ENCODE measurements at places on chromosomes 5 and 9. TPM values are rescaled to one million over a fixed set of nuclear protein-coding genes. Genes with fewer than 3 reads are reported as not detected.

- no peak for DNase-seq
Observed at GRCh38 chr9:94300470-94301301, 27.8 kb downstream of the NUTM2F start.

- no peak for DNase-seq
Observed at GRCh38 chr5:180281706-180282105, 10.2 kb downstream of the MAPK9 start.

DNA sequence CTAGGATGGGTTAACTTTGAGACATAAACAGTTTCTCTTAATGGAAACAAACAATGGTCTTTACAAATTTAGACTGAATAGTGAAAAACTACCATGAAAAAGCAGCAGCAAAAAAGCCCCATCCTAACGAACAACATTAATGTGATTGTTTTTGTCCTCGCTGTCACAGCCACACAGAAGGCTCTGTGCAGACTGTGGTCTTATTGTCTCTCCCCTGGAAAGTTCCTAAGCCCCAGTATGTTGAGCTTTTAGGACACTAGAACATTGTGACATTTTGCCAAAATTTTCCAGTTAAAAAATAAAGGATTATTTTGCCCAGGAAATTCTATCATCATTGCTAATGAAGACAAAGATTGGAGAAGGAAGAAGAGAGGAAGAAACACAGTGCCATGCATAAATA is 12.6 kb upstream of the SOWAHA start:
- no peak for DNase-seq

DNA sequence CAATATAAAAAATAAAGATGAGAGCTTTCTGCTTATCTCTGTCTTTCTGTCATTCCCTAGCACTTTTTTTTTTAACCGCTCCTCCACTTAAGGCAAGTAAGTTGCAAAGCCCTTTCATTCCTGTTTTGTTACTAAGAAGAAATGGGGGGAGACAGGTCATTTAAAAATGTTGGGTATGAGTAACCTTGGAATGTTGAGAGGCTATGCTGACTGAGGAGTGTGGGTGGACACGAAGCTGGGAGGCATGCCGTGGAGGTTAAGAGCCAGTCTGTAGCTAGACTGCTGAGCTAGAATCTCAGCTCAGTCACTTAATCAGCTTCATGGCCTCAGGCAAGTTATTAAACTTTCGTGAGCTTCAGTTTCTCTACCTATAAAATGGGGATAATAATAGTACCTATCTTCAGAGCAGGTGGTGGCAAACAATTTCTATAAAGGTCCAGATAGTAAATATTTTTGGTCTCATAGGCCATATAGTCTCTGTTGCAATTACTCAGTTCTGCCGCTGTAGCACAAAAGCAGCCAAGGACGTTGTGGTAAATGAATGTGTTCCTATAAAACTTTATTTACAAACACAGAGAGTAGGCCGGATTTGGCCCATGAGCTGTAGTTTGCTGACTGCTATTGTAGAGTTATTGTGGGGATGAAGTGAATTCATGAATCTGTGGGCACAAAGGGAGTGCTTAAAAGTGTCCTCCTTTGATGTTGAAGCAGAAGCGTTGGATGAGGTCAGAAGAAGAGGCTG is 220.0 kb downstream of the GABBR2 start:
- no peak for DNase-seq

SMIM33 gene
- total RNA-seq: 0.14 TPM
